ENCODE measurements at places on chromosomes 11 and 22. TPM values are rescaled to one million over a fixed set of nuclear protein-coding genes. Genes with fewer than 3 reads are reported as not detected.
A peak's percentile ranks its signal among the peaks of the same experiment; 100 is the strongest.

Gene NPAS4
- 0.42 TPM for total RNA-seq

- H3K4me3 ChIP-seq: no peak overlapping the region
- H3K4me1 ChIP-seq: no peaks in the 10 kb centered on the region
- H3K27ac ChIP-seq: no peak overlapping the region
- DNase-seq: no peak
Observed at GRCh38 chr11:20451568-20451967, 64.1 kb downstream of the PRMT3 start.

DNA sequence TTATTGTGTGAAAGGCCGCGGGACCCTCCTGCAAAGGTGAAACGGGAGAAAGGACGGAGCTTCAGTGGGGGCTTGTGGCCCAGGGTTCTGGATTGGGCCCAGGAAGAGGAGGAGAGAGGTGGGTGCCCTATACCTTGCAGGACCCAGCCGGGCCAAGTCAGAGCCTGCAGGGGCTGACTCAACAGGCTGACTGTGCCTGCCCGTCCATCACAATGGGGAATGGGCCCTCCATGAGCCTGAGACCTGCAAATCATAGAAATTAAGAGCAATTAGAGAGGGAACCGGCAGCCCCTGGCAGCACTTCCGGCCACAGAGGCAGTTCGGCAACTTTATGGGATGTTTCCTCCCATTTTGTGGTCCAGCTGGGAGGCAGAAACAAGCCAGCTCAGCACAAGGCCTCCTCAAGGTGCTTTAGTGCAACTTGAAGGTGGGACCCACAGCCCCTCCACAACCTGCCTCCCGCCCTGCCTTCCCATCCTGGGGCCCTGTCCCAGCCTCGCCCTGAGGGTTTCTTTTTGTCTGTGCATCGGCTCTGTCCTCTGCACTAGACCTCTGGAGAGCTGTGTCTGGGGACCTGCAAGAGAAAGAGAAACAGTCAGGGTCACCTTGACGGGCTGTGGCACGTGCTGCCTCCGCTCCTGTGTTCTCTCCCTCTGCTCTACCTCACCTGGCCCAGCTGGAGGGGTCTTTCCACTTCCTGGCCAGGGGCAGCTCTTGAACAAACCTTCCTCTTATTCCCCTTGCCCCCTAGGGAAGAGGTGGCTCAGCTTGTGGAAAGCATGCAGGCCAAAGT, 19.1 kb upstream of the NECTIN1 start:
- H3K27ac ChIP-seq: no peak overlapping the region
- H3K36me3 ChIP-seq: no peaks in the 10 kb centered on the region
- no peak overlapping the region for H3K4me3 ChIP-seq

- DNase-seq: no peak
- no peaks in the 10 kb centered on the region for H3K27me3 ChIP-seq
- no peaks in the 10 kb centered on the region for H3K4me1 ChIP-seq
Observed at GRCh38 chr11:44400431-44400830, 90.5 kb upstream of the ALX4 start.

Gene SLC22A8
- total RNA-seq: not detected

DNA sequence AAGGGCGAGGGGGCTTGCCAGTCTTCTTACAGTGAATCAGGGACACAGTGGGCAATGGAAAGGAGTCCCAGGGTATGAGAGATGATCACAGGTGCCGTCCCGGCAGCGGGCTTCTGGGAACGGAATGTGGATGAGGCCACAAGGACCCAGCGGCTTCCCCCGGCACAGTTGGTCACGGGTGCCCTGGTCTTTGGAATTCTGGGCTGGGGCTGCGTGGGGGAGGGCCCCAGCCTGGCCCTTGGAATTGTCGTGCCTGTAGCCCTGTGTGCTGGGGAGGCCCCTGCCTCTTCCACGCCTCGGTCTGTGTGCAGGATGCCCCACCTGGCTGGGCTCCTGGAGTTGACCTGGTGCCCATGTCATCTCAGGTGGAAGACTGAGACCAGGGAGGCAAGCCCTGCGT, 76.6 kb downstream of the FBLN1 start:
- H3K27ac ChIP-seq: no peak overlapping the region
- H3K4me1 ChIP-seq: peaks cover 17% of the 10 kb centered on the region
- peaks cover 8% of the 10 kb centered on the region for H3K27me3 ChIP-seq
- DNase-seq: no peak
- no peak overlapping the region for H3K4me3 ChIP-seq
- H3K36me3 ChIP-seq: no peaks in the 10 kb centered on the region

- H3K36me3 ChIP-seq: no peaks in the 10 kb centered on the region
- H3K4me1 ChIP-seq: no peaks in the 10 kb centered on the region
- no peak for DNase-seq
- no peak overlapping the region for H3K27ac ChIP-seq
Observed at GRCh38 chr22:29873943-29874342, 9.0 kb upstream of the MTMR3 start.

DNA sequence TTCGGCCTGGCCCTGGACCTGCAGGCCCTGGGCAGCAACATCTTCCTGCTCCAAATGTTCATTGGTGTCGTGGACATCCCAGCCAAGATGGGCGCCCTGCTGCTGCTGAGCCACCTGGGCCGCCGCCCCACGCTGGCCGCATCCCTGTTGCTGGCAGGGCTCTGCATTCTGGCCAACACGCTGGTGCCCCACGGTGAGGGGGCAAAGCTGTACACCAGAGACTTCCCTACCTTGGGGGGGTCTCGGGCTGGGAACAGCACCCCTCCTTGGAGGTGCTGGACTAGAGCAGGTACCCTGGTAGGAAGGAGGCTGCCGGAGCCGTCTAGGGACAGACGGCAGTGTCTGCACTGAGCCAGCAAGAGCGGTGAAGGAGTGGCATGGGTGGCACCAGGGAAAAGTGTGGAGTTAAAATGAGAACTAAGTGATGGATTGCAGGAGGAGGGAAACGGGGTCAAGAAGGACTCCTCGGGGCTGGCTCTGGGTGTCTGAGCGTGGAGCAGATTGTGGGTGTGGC, 8.7 kb downstream of the SLC22A12 start:
- no peaks in the 10 kb centered on the region for H3K36me3 ChIP-seq
- H3K4me3 ChIP-seq: no peak overlapping the region
- no peaks in the 10 kb centered on the region for H3K4me1 ChIP-seq
- DNase-seq: no peak

GRCh38 chr11:64970731-64971151, 1.2 kb downstream of the MAJIN start:
- H3K36me3 ChIP-seq: no peaks in the 10 kb centered on the region
- H3K27ac ChIP-seq: no peak overlapping the region
- H3K27me3 ChIP-seq: peaks cover 23% of the 10 kb centered on the region
- H3K4me3 ChIP-seq: no peak overlapping the region
- DNase-seq: no peak
- H3K4me1 ChIP-seq: peaks cover 11% of the 10 kb centered on the region

- H3K27ac ChIP-seq: no peak overlapping the region
- no peak overlapping the region for H3K4me3 ChIP-seq
- no peaks in the 10 kb centered on the region for H3K27me3 ChIP-seq
Observed at GRCh38 chr22:39129746-39130145, 22.7 kb downstream of the CBX7 start.

DNA sequence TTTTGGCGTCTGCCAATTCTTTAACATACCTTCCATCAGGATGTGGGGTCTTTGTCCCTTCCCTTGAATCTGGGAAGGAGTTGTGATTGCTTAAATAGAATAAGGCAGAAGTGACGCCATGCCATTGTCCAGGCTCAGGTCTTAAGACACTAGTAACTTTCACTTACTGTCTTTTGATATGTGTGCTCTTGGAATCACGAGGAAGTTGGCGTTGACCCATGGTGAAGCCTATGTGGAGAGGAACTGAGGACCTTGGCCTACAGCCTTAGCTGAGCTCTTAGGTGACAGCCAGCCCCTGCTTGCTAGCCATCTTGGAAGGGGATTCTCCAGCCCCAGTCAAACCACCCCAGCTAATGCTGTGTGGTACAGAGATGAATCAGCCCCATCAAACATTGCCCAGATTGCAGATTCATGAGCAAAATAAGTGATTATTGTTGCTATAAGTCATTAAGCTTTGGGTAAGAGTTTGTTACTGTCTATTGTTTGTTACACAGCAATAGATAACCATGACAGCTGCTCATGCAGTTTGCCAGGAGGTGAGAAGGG, 17.6 kb upstream of the CLPB start:
- H3K4me3 ChIP-seq: no peak overlapping the region
- H3K27me3 ChIP-seq: no peaks in the 10 kb centered on the region
- DNase-seq: no peak
- H3K4me1 ChIP-seq: no peaks in the 10 kb centered on the region

DNA sequence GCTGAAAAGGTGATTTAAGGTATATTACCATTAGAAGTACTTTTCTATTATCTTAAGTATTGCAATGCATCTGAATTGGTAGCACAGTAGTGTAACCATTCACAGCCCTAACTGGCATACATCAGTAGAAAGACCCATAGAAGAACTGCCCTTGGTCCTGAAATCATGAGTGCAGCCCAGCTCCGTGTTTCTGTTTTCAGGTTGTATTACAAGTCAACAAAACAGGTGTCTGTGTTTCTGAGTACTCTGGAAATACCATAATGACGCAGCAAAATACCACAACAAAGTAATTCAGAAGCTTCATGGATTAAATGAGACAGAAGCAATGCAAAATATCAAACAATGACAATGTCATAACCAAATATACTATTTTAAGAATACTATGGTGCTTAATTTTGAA, 226.3 kb downstream of the OPCML start:
- no peaks in the 10 kb centered on the region for H3K27me3 ChIP-seq
- no peaks in the 10 kb centered on the region for H3K4me1 ChIP-seq

Gene GLYAT
- total RNA-seq: 0.66 TPM

Gene POLD4
- total RNA-seq: 154 TPM

Gene STK33
- 3.6 TPM for total RNA-seq

Gene SCUBE2
- total RNA-seq: 12.6 TPM

- H3K4me1 ChIP-seq: no peaks in the 10 kb centered on the region
- H3K27ac ChIP-seq: no peak overlapping the region
- DNase-seq: no peak
- H3K27me3 ChIP-seq: no peaks in the 10 kb centered on the region
- H3K4me3 ChIP-seq: no peak overlapping the region
Observed at GRCh38 chr11:64655941-64656601, 65.1 kb downstream of the SLC22A12 start.

- H3K4me1 ChIP-seq: no peaks in the 10 kb centered on the region
- no peak overlapping the region for H3K27ac ChIP-seq
- no peaks in the 10 kb centered on the region for H3K36me3 ChIP-seq
- no peak overlapping the region for H3K4me3 ChIP-seq
- DNase-seq: no peak
- no peaks in the 10 kb centered on the region for H3K27me3 ChIP-seq
Observed at GRCh38 chr11:115581871-115582639, 77.8 kb upstream of the CADM1 start.

GRCh38 chr11:70290361-70291065, 20.0 kb downstream of the PPFIA1 start:
- no peak overlapping the region for H3K4me3 ChIP-seq
- H3K36me3 ChIP-seq: no peaks in the 10 kb centered on the region
- no peaks in the 10 kb centered on the region for H3K27me3 ChIP-seq
- no peaks in the 10 kb centered on the region for H3K4me1 ChIP-seq
- H3K27ac ChIP-seq: no peak overlapping the region

Gene UBQLNL
- total RNA-seq: 3.7 TPM

DNA sequence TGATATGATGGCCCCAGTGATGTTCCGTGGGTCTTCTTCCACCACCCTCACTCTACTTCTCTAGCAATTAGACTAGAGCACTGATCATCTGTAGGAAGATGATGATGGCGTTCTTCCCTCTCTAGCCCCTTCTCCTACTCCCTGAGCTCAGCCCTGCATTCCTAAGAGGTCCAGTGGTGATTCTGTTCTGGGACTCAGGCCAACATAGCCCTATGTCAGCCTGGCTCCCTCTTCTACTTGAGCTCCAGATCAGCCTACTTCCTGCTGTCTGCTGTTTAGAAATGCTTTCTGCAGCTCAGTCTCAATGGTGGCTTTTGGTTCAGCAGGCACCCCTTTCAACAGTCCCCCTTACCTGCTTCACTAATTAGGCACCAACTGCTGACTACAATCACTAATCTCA, 86.1 kb upstream of the ZBED5 start:
- H3K27me3 ChIP-seq: no peaks in the 10 kb centered on the region
- H3K4me1 ChIP-seq: no peaks in the 10 kb centered on the region

DNA sequence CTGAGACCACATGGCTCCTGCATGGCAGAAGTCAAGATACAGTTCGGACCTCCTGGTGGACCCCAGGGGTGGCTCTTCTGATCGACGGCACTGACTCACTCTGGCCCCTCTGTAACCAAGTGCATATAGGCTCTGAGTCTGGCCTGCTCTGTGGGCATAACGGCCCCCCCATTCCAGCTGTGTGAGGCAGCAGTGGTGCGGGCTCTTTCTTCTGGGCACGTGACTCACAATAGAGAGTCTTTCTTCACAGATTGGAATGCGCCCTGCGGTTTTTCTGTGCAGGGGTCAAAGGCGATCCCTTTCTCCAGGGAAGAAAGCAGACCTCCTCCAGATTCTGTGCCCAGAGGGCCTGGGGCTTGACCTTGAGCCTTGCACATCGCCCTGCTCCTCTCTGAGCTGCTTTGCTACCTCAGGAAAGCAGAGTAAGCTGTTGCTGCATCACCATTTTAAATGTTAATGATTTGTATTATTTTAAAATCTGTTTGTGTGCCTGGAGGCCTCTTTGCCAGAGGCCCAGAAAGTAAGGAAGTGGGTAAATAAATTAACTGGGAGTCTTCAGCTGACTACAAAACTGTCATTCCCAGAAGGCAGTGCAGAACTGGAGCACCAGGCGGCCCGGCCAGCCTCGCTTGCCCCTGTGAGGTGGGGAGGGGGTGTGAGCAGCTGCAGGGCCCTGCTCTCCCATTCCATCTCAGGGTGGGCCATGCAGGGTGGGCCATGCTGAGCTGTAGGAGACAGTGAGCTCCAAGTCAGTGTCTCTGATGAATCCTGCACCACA, 199.0 kb downstream of the GRIK4 start:
- DNase-seq: peak; percentile 83
- H3K4me1 ChIP-seq: peaks cover 22% of the 10 kb centered on the region

Gene KRTAP5-11
- total RNA-seq: not detected

Gene P2RX6
- 0.90 TPM for total RNA-seq

GRCh38 chr11:64176751-64177150, 9.2 kb upstream of the STIP1 start:
- DNase-seq: no peak
- no peak overlapping the region for H3K27ac ChIP-seq

Gene IFT27
- total RNA-seq: 21.9 TPM

All from tibial nerve (tissue), 4 donors.